ENCODE measurements at places on chromosomes 6 and 20. TPM values are rescaled to one million over a fixed set of nuclear protein-coding genes. Genes with fewer than 3 reads are reported as not detected.
A peak's percentile ranks its signal among the peaks of the same experiment; 100 is the strongest.

The CD40 gene
- polyA plus RNA-seq = 2.8 TPM

DNA sequence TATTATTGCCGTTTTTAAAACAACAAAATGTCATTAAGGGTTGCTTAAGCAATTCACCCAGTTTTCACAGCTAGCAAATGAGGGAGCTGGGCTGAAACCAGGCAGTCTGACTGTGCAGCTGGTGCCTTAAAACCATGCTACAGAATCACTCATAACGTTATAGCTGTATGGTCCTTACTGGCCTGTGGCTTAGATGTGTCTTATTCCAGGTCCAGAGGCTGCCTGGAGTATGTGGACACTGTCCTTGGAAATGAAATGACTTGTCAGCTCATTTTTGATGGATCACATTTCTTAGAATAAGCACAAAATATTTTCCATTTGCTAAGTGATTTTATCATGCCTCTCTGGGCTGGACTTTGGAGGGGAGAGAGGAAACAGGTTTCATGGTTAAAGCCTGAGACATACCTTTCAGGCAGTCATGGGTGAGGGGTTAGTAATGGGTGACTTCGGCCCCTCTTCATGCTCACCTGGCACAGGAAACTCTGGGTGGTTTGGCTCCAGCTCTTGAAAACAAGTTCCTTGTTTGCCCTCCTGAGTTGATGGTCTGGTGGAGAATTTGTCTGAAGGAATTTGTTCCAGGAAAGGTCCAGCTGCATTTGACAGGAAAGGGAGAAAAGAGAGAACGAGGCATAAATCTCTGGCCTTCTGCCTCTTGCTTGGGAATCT, 823.2 kb downstream of the DHX35 start:
- no peaks in the 10 kb centered on the region for H3K27me3 ChIP-seq
- DNase-seq = no peak
- H3K4me3 ChIP-seq = no peak overlapping the region
- H3K27ac ChIP-seq = no peak overlapping the region
- no peaks in the 10 kb centered on the region for H3K4me1 ChIP-seq

DNA sequence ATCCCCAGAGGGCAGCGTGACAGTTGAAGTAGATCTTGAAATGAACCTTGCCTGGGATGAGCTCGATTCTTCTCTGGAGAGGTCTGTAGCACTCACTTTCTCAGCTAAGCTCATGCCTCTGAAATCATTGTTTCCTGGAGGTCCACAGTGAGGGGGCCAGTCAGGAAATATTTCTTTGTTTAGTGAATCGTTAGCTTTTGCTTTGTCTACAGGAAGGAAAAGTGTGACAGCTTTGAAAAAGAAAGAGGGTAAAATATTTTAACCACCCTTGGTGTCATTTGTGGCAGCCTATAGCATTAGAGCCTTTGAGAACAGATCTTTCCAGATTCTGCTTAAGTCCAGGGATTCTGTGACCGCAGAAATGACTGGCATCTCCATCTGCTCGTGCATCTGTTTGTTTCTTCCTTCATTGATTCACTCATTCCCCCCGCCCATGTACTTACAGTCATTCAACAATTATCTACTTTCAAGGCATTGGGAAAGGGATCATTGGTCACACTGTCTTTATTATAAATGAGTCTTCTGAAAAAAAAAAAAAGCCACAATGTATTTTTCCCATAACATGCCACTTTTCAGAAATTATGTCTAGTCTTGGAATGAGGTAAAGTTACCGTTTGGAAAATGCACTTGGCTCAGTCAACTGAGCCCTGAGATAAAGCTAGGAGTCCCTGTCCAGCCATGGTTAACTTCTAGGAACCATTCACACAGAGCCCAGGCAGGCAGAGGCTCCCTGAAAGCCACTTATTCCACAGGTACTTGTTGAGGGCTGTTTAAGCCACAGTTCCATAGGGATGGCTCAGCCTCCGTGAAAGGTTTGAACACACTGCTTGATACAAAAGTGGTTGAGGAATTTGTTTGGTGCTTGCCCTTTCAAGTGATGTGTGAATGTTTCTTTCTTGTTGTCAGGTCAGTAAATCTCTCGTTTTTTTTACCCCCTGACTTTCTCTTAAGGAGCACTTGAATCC, 86.0 kb downstream of the TIAM2 start:
- H3K27ac ChIP-seq = no peak overlapping the region
- H3K4me1 ChIP-seq = no peaks in the 10 kb centered on the region
- DNase-seq = no peak
- no peaks in the 10 kb centered on the region for H3K27me3 ChIP-seq
- H3K4me3 ChIP-seq = no peak overlapping the region

GRCh38 chr6:36836111-36837021, 2.9 kb downstream of the CPNE5 start:
- DNase-seq = no peak
- no peak overlapping the region for H3K27ac ChIP-seq
- peaks cover 15% of the 10 kb centered on the region for H3K27me3 ChIP-seq
- no peaks in the 10 kb centered on the region for H3K36me3 ChIP-seq
- H3K4me1 ChIP-seq = peaks cover 15% of the 10 kb centered on the region

DNA sequence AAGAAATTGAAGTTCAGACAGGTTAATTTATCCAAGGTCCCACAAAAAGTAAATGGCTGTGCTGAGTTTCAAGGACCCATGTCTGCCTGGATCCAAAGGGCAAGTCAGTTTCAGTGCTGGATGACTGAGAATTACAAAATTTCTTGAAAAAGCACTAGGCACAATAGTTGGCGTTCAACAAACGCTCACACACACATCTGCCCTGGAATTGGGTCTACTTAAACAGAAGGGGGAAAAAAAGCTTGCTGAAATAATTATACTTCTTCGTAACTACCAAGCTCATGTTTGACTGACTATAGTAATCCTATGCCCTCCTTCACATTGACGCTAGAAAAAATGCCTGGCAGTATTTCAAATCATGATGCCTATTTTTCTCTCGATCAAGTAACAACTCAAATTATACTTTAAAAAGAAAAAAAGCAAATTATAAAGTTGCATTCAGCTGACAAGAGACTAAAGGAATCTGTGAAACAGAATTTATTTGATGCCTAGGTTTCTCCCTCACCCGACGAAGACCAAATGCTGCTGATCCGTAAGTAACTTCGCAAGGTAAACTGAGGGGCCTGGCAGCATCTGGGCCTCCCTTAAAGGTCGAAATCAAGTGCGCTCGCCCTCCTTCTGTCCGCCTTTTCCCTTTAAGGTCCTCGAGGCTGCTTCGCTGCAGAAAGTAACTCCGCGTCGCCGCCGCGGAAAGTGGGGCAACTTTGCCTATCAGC, 650 bp upstream of the CD2AP start:
- peak overlapping the region; percentile 60 for H3K4me3 ChIP-seq
- no peaks in the 10 kb centered on the region for H3K36me3 ChIP-seq
- DNase-seq = peak; percentile 7
- H3K27ac ChIP-seq = peak overlapping the region; percentile 96

All from CD8-positive, alpha-beta memory T cell (primary cell).